ENCODE measurements at places on chromosomes 13 and 19.

- DNase-seq: no peak
Observed at GRCh38 chr13:65600702-65601101, 1629.4 kb downstream of the PCDH9 start.

DNA sequence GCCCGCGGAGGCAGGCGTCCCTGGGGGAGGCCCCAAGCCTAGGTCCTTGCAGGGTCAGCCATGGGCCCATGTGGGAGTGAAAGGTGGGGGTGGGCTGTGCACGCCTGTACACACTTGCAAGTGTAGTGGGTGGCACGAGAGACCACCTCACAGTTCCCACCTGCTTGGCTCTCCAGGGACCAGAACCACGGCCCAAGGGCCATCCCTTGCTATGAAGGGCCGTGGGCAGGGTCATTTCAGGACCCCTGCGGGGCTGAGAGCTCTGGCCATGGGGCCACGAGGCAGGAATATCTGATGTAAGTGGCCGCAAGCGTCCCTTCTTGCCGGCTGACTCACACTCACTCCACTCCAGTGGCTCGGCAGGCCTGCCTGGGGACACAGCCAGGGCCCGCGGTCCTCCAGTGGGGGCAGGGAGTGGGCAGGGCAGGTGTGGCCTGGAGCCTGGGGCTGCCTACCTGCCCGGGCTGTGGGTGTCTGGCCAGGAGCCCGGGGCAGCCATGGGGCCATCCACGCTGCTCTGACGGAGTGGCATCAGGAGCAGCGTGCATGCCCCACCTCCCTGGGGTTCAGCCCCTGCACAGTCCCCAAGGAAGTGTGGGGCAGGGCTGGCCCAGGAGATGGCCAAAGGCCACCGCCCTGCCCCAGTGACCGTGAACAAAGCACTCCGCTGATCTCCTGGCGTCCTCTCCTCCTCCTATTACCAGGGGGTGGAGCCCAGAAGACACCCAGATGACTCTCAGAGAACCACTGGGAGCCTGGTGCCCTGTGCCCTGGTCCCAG, 8.6 kb upstream of the MKNK2 start:
- DNase-seq: peak; percentile 91

GRCh38 chr13:110372676-110373075, 65.6 kb downstream of the COL4A2 start:
- no peak for DNase-seq

GRCh38 chr13:44792096-44792495, 197.2 kb downstream of the NUFIP1 start:
- no peak for DNase-seq

GRCh38 chr19:48842789-48843162, 6.5 kb upstream of the HSD17B14 start:
- peak; percentile 34 for DNase-seq

DNA sequence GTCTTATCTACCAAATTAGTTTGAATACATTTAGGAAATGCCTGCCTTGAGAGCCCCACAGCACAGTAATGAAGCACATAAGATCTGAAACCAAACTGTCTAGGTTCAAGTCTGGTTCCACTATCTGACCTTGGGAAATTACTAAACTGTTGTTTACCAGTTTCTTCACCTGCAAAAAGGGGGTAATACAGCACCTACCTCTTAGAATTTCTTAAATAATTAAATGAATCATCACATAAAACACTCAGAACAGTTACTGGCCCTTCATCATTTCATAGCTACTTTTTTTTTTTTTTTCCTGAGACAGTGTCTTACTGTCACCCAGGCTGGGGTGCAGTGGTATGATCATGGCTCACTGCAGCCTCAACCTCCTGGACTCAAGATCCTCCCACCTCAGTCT, 59.6 kb downstream of the USP12 start:
- DNase-seq: no peak
